ENCODE measurements at places on chromosomes 7 and 10.

DNA sequence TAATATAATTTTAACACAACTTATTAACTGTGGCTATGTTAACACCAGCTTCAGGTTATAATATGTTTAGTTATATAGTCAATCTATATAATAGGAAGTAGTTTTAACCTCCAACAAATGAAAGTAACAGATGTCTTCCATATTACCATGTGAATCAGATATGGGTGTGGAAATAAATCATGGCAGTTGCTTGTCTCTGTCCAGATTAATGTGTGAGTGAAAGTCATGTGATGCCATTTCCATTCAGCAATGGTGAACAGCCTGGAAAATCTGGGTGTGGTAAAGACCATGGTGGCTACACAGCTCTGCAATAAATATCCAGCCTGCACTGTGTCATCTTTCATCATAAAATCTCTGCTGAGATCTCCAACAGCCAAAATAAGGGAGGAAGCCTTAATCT lies 27.8 kb downstream of the HEPACAM2 start:
- no peak for DNase-seq

- no peak for DNase-seq
Observed at GRCh38 chr10:43137717-43138020, 576 bp upstream of the CSGALNACT2 start.

- no peak for DNase-seq
Observed at GRCh38 chr7:140078392-140078791, 15.6 kb upstream of the PARP12 start.

GRCh38 chr7:24980534-24981170 lies 674 bp upstream of the OSBPL3 start:
- peak; percentile 66 for DNase-seq

DNA sequence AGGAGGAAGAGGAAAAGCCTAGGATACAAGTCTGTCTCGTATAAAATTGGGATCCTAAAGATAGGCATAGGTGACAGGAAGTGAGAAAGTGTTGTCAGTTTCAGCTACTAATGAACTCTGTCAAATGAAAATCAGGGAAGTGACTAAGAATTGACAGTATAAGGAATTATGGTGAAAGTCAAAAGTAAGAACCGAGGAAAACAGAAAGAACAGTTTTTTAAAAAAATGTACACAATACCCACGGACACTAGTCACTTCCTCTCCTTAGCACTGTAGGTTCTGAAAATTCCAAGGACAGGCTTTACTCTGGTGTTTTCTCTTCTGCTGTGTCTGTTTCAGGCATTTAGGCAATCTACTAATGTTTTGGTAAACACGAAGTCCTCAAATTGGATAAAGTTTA lies 42.3 kb downstream of the ATAD1 start:
- no peak for DNase-seq

DNA sequence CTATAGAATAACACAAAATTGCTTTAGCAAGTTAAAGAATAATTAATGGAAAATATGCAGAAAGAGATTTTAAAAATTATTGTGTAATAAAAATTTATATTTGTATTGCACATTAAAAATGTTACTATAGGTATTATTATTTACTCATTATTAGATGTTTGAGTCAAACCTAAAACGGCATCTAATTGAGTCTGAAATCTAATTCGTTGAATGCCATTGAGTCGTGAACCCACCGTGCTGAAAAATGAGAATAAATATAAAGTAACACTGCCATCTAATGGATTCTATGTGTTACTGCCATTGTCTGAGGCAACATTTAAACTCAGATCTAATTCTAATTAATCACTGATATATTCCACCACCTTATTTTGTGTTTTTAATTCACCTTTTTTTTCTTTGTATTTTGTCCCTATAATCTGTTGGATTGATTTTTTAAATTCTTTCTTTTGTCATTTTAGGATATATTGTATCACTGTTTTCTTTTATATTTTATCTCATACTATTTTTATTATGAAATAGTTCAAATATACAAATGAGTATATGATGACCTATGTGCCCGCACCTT lies 62.2 kb downstream of the SAMD9 start:
- DNase-seq: peak; percentile 42

DNA sequence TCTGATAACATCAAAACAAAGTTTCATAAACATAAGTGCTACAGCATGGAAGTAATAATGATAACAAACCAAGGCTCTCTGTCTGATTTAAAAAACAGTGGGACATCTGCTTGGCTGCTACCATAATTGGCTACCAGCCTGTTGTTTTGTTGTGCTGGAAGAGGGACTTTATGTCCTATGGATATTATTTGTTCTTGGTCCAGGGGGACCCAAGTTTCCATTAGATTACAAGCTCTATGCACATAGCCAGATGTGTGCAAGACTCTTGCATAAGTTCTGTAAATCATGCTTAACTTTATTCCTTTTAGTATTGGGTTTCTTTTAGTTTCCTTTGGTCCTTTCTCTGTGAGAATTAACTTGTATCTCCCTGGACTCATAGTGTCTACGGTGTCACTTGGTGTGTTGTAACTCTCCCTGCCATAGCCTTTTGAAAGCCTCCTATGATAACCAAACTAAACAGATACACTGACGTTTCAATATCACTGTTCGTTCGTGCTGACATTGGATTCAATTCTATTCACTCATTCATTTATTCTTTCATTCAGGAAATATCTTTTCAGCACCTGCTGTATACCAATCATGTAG lies 41.4 kb upstream of the CD36 start:
- DNase-seq: no peak

- DNase-seq: no peak
Observed at GRCh38 chr10:100468978-100469377, 6.2 kb downstream of the WNT8B start.

- DNase-seq: no peak
Observed at GRCh38 chr7:25834050-25834449, 317.9 kb upstream of the NFE2L3 start.

GRCh38 chr10:105247831-105248499 lies 606.9 kb downstream of the SORCS3 start:
- no peak for DNase-seq

DNA sequence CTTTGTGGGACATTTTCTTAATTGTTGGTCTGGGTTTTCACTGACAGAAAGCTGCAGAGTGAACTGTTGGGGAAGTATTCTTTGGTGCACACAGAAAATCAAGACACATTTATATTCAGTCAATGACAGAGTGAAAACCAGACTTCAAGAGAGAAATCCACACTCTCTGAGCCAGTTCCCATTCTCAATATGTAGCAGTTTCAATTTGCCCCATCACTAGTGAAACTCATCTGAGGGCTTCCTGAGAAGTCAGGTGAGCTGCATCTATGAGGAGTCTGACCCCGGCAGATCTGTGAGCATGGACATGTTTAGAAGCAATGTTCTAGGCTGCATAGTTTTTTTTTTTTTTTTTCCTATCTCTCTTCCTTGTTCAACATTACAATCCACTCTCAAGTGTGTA lies 163.7 kb upstream of the AHR start:
- no peak for DNase-seq

- no peak for DNase-seq
Observed at GRCh38 chr7:115354925-115355324, 433.0 kb downstream of the MDFIC start.

GRCh38 chr7:28666154-28666553 lies 253.8 kb downstream of the CREB5 start:
- no peak for DNase-seq

DNA sequence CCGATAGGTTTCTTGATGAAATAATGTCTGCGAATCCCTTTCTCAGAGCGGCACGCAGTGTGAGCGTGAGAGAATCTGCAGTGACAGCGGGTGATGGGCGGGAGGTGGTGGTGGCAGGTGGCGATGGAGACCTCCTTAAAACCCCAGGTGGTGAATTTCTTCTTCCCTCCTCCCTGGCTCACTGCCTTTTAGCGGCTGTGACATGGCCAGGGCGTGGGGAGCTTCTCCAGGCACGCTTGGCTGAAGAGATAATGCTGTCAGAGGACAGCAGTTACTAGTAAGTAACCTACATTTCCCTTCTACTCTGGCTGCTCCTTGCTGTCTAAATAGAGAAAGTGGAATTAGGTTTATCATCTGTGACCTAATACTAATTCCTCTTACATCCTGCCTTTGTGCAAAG lies 141.4 kb upstream of the INSYN2A start:
- DNase-seq: no peak

DNA sequence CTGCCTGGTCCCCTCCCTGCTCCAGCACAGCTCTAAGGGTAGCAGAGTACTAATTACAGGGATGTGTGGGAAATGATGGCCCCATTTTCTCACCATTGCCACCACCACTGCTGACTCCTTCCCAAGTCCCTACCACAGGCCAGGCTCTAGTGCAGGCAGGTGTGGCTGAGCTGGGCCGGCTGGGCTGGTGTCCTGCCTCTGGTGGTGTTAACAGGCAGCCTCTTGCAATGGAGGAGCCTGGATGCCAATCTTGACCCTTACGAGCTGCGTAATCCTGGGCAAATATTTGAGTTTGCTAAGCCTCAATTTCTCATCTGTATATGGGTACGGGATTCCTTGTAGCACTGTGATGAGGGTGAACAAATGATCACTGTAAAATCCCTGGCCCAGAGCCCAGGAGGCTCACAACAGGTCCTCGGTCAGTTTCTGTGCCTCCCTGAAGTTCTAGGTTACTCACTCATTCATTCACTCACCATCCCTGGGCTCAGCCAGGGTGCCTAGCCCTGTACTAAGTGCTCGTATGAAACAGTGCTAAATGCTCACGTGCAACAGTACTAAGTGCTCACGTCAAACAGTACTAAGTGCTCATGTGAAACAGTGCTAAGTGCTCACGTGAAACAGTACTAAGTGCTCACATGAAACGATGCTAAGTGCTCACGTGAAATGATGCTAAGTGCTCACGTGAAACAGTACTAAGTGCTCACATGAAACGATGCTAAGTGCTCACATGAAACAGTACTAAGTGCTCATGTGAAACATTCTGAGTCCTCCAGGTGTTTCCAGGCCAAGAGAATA lies 2.3 kb upstream of the FZD9 start:
- no peak for DNase-seq

DNA sequence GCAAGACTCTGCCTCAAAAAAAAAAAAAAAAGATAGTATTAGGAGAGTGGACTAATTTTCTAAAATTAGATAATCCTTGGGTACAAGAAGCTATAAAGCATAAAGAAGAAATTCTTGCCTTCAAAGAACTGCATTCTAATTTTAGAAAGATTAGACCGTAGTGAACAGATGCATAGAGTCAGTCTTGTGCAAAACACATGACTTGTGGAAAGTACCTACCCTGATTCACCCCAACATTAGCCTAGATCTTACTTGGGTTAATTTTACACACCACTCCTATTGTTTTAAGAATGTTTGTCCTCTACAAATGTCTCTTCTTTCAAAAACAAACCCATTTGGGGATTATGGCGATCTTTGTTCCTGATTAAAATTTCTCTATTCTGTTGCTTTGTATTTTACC lies 38.9 kb upstream of the SP8 start:
- no peak for DNase-seq

GRCh38 chr7:111029141-111029572 lies 61.8 kb upstream of the LRRN3 start:
- DNase-seq: no peak

DNA sequence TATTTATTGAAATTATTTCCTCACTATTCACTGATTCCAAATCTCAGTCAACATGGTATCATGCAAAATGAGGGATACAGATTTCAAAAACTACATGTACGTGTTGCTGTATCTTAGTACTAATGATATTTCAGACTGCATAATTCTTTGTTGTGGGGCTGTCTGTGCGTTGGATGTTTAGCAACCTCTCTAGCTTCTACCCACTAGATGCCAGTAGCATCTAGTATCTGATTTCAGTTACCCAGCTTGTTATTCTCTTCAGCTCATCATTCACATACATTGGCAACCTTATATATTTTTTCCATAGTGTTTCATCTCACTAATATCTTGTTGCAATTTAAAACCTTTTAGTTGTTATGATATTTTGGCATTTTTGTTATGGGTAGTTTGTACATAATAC lies 22.5 kb upstream of the WASL start:
- DNase-seq: no peak

GRCh38 chr10:7887174-7887816 lies 69.0 kb downstream of the TAF3 start:
- no peak for DNase-seq

GRCh38 chr10:93267521-93267920 lies 193.8 kb downstream of the CYP26A1 start:
- no peak for DNase-seq

DNA sequence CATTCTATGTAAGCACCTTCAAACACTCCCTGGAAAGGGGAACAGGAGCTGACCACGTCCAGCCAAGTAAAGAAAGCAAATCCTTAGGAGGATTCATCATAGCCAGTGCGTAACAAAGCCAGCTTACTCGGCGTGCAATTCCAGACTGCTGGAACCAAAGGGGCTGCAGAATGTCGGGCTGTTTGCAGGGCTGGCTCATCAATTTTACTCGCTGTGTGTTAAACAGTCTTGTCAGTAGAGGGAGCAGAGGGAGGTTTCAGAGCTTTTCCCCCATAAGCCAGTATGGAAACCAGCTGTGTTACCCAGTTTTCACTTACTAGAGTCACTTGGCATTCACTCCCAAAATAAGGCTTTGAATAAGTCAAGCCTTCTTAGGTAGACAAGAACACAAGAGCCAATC lies 127.1 kb downstream of the KMT2E start:
- no peak for DNase-seq

DNA sequence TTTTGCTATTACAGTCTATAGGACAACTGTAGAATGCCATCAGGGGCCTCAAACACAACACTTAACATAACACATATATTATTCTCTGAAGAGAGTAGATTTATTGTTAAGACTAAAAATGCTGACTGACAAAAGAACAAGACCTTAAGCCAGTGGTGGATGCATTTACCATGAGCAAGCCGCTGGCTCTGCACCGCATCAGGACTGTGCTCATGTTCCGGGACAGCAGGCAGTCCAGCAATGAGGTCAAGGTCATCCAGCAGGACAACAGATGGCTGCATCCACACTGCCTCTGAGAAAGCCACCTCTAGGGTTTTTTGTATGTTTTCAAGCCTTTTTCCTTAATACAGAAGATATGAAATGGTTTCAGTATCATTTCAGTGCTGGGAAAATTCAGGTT lies 23.8 kb downstream of the PEX1 start:
- no peak for DNase-seq

DNA sequence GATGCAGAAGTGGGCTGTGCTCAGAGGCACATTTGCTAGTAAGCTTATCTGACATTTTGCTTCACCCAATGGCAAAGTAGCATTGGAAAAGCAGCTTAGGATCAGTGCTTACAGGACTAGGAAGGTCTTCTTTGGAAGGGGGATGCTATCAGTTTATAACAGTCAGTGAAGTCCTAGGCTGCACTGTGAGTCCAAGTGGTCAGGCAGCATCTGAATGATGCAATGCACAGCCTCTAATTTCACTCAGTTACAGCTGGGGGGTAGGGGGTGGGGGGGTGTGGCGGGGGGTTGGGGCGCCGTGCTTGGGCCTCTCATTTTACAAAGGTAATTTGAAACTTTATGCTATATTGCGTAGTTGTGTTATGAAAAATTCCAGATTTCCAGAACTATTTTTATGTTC lies 652.3 kb upstream of the MGMT start:
- DNase-seq: no peak

DNA sequence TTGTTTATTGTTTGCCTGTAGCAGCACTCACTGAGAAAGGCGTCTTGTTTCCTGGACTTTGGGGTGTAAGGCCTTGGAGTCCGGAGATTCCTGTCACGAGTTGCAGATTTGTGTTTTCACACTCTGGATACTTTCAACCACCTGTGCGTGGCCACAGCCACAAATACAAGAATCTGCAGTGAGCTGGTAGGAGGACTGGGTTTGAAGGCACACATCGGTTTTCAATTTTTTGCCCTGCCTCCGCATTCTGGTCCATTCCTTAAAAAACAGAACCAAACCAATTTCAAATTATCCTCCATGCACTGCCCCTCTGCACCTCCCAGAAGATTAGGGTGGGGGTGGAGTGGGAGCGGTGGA lies 619 bp downstream of the EXOC4 start:
- no peak for DNase-seq

- DNase-seq: no peak
Observed at GRCh38 chr7:150398108-150398964, 19.2 kb downstream of the ZNF775 start.
